CD4-positive, CD25-positive, alpha-beta regulatory T cell (primary cell): ENCODE measurements at places on chromosomes 12 and 14.
A peak's percentile ranks its signal among the peaks of the same experiment; 100 is the strongest.

DNA sequence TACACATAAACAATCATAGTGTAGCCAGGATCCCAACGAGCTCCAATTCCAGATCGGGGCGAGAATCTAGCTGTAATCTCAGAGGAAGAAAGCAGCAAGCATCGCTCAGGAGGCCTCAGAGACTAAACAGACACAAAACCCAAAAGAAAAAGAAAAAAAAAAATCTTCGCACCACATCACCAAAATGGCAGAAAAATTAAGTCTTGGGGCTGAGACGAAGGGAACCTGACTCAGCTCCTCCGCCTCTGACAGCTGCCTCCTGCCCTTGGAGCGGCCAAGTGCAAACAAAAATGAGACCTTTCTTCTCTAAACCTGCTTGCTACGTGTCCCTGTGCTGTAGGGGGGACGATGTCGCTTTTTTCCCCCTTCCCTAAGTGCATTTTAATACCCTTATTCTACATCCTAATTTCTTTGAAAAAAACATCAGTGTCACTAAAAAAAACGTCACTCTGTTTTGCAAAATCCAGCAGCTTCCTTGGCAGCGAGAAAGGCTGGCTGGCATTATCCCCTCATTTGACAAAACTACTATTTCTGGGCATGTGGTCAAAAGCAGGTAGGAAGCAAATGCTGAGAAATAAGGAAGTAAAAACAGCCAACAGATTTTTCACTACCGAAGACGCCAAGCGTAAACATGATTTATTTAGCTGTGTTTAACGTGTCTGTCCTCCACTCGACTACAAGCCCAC, 30.5 kb downstream of the BCL11B start:
- peak; percentile 54 for DNase-seq

DNA sequence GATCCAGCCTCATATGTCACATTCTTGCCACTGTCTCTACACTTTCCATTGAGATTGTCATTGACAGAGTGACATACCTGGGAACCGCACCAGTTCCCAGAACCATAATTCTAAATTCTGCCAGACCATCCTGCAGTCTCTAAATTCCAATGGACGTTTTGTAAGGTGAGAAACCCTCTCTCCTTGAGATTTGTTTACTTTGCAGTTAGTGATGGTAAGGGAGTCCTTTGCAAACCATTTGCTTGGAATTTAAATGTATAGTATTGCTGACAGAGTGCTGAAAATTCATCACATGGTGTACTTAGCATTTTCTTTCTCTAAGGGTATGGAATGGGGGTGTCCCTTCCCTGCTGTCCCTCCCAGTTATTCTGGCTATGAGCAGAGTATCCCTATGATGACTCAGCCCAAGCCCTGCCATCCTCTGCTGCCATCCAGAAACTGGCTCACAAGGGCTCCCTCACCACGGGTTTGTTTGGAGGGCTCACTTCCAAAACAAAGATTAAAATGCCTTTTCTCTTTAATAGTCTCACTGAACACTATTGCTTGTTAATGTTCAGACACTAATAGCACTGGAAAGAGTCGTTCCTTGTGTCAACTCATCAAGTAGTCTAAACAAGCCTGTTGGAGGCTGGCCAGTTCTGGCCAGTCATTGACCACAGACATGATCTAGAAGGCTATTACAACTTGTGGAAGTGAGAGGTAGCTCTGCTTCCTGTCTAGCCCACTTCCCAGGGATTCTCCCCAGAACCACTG, 129.0 kb upstream of the HMGA2 start:
- DNase-seq: no peak

DNA sequence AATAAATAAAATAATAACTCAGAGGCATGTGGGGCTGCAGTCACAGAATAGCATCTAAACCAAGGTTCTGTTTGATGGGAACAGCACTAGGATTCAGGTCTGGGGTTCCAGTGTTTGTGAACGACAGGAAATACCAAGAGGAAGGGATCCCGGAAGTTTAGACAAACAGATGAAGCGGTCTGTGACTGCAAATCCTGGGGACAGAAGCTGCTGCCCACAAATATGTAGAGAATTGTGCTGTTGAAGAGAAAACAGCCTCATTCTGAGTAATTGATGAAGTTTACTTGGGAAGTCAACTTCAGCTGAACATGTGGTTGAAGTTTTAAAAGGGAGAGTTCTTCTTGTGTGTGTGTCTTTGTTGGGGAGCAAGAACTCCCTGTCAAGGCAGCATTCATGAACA, 98.4 kb upstream of the TBX5 start:
- DNase-seq: no peak

DNA sequence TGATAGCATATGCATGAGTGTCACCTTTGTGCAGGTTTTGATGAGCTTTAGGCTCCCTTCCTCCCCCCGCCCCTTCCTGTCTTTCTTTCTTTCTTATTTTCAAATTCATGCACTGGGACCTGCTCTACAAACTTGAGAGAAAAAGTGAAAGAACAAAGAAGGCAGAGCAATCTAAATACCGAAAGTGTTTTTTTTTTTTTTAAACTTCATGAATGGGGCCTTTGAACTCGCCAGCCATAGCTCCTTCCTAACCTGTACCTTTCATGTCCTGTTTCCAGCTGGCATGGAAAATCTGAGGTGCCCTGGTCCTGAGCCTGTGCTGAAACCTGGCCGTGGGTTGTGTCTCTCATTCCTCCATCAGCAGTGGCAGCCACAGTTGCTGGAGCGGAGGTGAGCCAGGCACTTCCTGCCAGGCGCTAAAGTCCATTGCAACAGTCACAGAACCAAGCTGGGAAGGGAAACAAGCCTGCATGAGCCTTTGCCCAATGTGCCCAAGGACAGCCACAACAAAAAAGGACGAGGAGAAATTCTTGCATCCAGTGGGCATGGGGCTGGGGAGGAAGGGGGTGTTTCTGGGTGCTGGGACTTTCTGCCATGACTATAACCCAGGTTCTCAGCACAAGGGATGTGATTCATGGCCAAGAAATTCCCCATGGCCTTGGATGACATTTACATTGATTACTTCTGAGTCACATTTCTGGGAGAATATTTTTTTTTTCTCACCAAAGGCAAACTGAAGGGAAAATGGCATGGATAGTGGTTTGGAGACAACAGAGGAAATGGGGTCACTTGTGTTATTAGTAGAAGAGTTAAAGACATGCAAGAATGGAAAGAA, 102.7 kb downstream of the TMEM30B start:
- no peak for DNase-seq

DNA sequence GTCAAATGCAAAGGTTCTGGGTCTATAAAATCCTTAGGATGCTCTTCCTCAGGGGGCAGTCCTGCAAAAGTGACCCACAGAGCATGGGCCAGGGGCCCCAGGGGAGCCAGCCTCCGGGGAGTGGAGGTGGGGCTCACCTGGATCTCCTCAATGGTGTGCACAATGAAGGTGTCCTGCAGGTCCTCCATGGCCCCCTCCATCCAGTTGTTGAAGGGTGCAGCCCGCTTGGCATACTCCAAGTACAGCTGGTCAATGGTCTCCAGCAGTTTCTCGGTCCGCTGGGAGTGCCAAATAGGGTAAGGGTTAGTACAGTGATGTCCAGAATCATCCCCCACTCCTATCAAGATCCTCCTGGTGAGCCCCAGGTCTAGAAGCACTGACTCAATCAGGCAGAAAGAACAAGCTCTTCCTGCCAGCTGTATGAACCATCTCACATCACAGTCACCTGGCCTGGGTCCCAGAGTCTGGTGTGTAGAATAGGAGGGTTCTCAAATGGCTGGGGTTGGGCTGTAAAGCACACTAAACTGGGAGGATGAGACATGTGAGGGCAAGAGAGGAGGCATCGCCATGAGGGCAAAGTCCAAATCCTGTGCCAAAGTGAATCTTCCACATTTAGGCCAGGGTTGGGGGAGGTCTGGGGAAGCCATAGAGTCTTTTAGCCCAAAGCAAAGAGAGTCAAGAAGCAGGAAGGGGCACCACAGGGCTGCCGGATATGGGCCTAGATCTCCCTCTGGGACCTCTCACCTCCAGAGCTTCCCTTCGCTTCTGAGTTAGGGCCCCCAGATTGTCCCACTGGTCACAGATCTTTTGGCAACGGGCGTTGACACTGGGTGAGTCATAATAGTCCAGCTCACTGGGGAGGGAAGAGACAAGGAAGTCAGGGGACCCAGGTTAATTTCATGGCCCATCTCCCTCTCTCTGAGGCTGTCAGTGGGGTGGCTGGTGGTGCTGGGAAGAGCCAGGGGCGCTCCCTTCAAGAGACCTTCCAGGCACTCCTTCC, 91.5 kb upstream of the ZFP36L1 start:
- DNase-seq: no peak

GRCh38 chr12:95538656-95539055, 12.6 kb downstream of the USP44 start:
- DNase-seq: no peak

GRCh38 chr14:23123419-23123818, 4.4 kb upstream of the CEBPE start:
- DNase-seq: no peak

DNA sequence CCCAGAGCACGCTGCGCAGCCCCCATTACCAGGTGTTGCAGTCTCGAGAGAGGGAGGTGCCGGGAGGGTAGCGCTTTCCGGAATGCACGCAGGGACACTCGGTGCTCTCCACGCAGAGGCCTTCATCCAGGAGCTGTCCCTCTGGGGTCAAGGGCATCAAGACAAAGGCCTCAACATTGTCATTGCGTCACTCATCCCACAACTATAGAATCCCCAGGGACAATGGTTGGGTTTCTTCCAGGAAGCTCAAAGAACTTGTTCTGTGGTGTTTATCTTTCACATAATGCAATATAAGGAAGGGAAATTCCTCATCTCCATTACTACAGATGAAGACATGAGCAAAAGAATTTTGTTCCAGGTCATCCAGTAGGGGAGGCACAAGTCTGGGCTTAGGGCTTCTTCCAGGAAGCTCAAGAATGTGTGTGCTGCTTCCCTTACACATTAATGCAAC, 52.1 kb downstream of the VWF start:
- no peak for DNase-seq

DNA sequence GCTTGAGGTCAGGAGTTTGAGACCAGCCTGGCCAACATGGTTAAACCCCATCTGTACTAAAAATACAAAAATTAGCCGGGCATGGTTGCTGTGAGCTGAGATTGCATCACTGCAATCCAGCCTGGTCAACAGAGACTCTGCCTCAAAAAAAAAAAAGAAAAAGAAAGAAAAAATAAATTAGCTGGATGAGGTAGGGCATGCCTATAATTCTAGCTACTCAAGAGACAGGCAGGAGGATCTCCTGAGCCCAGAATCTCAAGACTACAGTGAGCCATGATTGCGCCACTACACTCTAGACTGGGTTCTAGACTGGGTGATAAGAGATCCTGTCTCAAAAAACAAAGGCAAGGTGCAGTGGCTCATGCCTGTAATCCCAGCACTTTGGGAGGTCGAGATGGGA, 16.9 kb downstream of the PPP4R3A start:
- no peak for DNase-seq

GRCh38 chr12:4433745-4434058, 11.9 kb downstream of the FGF6 start:
- no peak for DNase-seq

DNA sequence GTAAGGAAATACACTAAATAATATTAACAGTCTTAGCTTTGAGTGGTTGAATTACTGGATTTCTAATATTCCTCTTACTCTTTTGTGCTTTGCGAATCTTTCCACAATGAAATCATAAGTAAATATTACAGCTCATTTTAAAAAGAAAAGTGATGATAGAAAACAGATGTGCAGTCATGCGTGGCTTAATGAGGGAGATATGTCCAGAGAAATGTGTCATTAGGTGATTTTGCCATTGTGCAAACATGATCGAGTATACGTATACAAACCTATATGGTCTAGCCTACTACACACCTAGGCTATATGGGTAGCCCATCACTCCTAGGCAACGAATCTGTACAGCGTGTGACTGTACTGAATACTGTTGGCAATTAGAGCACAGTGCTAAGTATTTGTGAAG, 59.3 kb downstream of the SLC15A5 start:
- DNase-seq: no peak

- no peak for DNase-seq
Observed at GRCh38 chr12:95970905-95971304, 25.2 kb downstream of the HAL start.

GRCh38 chr14:26947265-26947664, 349.4 kb upstream of the NOVA1 start:
- DNase-seq: no peak

GRCh38 chr14:58747181-58747580, 109.4 kb downstream of the DACT1 start:
- DNase-seq: no peak

DNA sequence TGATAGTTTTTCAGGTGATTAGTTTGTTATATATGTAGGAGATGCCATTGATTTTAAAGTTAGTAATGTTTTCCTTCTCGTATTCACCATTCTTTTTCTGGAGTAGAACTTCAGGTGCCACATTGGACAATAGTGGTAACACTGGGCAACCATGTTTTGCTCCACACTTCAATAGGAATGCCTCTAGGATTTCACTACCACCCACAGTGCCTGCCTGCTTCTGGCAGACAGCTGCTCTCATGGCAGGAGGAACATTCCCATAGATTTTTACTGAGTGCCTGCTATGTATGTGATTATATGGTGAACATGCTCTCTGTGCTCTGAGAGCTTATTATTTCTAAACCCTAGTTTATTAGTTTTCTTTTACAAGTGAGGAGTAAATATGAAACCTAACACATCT, 53.7 kb downstream of the GCH1 start:
- DNase-seq: no peak

DNA sequence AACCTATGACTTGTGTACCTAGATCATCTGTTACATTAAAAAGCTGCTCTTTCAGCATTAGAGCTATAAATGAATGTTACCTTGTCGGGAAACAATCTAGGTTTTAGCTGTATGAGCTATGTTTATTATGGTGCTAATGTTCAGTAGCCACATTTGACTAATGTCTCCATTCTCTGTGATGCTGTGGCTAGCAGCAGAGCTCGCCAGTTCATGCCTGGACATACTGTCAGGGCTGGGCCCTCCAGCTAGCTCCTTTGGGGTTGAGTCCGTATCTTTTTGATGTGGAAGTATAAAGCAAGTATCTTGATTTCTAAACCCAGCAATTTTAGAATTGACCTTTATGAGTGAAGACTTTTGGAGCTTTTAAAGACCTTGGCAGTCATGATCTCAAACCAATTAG, 36.1 kb downstream of the USP44 start:
- no peak for DNase-seq

DNA sequence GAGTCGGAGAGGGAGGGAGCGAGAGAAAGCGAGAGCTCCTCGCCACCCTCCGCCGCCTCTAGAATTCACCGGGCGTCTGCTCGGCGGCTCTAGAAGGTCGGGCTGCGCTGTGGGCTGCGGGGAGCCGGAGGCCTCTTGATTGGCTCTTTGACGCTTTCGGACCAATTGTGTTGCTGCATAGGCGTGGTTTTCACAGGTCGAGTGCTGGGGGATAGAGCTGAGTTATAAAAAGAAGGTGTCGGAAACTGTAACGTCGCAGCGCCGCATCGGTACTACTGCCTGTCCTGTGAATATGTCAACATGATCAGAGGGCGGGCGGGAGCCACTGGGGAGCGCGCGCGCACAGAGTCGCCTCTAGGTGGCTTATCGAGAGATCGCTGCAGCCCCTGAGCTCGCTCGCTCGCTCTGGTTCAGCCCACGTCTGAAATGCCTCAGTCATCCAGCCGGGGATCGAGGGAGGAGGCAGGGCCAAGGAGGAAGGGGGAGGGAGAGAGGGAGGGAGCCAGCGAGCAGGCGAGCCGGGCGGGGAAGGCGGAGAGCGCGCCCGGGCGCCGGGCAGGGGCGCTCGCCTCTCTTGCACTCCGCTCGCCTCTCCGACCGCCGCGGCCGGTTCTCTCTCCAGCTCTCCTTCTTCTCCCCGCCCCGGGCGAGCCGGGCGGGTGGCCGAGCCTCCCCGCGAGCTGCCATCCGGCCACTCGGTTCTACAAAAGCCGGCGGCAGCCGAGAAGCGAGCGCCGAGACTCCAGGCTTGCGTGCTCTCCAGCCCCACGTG, at the start of gene TBX3:
TBX3 (minus strand) TSS at position 78 of the 772 bp plus-strand sequence. CDS start 975 bp downstream, outside the sequence.
- DNase-seq: no peak
